Activated CD4-positive, CD25-positive, alpha-beta regulatory T cell (primary cell): ENCODE measurements at places on chromosomes 7 and 10.

- DNase-seq: no peak
These were observed 84.0 kb upstream of the TMEM248 start for GRCh38 chr7:66837007-66837406.

GRCh38 chr10:52923520-52923919 lies 150.9 kb upstream of the MBL2 start:
- no peak for DNase-seq

DNA sequence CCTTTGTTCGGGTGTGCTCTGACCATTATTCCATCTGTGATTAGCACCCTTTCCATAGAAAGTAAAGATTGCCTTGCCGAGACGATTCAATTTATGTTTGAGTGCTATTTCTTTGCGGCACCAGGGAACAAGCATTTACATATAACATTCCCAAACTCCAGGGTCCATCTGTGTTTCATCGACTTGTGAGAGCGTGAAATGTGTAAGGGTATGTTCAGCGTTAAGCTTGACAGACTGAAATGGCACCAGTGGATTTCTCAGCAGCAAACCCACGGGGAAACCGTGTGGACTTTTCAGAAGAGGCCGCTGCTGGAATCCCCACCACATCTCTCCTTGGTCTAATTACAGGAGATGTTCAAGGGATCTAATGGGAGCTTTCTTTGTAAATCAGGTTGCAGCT lies 270.5 kb downstream of the TCERG1L start:
- DNase-seq: no peak

- DNase-seq: no peak
These were observed 4.6 kb downstream of the CYREN start for GRCh38 chr7:135165862-135166261.

- DNase-seq: no peak
These were observed 140.1 kb downstream of the ITGA8 start for GRCh38 chr10:15579605-15580004.

DNA sequence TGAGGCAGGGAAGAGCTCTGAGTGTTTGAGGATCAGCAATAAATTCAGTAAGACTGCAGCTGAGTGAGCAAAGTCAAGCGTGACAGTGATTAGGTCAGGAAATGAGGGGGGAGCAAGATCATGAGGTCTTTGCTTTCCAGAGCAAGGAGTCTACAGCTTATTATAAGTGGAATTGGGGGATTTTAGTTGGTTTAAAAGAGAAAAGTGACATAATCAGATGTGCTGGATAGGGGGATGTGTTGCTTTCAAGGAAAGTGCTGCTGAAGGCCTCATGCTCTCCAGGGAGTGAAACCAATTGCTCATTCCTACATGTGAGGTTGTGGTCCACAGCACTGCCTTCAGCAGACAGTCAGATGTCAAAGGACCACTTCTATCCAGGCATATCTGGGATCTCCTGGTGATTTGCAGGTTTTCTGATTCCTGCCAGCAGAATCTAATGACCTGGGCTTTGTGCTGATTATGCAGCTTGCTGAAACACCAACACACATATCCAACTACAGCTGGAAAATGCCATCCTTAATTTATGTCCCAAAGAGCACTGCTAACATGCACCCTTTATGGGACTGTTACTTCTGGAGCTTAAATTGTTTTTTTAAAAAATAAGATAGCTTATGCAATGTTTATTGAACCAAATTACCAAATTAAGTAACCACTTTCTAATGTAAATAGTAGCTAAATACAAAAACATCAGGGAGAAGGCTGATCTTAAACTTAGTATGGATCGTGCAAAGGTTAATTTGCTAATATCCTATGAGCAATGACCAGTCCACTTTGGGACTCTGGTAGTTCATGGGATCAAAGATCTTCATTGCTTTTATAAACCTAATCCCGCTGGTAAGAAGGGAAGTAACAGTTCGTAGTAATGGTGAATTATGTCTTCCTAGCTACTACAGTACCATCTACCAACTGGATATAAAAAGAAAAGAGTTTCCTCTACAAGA lies 607.6 kb downstream of the KCNMA1 start:
- no peak for DNase-seq

DNA sequence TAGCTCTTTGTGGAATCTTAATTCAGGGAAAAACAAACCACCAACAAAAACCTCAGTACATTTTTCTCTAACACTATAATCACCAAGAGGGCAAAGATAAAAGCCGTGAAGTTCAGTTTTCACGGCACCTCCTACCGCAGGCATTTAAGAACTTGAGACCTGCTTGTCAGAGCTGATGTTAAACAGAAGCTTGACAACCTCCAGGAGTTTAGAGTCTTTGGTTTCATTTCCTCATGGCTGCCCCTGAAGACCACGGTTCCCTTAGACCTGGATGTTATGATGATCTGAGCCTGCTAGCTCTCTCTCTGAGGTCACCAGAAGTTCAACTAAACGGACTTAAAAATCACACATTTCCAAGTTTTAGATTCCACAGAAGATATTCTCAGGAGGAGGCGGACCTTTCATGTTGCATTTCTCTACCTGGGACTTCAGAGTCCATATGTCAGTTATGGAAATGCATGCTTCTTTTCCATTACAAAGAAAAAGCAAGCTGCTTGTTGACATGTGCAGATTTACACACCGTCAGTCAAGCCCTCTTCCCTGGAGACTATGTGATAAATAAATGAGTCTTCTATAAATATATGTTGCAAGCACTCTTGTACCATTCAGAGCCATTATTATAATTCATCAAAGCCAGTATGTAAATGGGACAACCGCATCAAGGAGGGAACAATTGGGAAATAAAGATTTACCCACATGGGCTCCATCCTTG lies 258.0 kb downstream of the GFRA1 start:
- no peak for DNase-seq

DNA sequence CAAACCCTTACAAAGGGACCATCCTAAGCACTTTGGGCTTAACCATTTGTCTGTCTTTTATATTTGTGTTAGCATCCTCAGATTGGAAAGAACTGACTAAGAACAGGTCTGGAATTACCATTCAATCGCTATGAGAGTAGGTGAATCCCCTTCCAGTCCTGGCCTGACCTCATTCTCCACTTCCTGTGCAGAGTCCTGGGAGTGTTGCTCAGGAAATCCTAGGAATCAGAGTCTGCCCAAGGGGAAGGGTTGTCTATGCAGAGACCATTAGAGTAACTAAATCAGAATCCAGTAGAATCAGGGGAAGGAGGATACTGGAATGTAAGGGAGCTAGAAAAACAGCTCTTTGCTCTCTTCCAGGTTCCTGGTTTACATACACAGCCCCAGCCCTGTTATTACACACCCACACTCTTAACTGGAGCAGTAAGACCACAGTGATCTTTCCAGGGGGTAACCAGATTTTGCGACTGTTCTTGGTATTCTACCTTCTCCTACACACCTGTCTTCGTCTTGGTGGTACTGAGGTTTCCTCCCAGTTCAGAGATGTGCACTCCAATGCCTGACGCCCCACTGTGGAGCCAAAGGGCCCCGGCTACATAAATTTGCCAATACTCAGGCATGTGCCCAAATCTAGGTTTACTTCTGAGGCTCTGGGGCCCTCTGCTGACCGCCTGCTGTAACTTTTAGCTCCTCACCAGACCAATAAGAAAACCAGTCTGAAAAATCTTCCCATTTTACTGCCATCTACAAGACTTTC lies 103.7 kb downstream of the RNF216 start:
- DNase-seq: no peak

GRCh38 chr7:96116173-96116572 lies 205.7 kb downstream of the SLC25A13 start:
- no peak for DNase-seq

DNA sequence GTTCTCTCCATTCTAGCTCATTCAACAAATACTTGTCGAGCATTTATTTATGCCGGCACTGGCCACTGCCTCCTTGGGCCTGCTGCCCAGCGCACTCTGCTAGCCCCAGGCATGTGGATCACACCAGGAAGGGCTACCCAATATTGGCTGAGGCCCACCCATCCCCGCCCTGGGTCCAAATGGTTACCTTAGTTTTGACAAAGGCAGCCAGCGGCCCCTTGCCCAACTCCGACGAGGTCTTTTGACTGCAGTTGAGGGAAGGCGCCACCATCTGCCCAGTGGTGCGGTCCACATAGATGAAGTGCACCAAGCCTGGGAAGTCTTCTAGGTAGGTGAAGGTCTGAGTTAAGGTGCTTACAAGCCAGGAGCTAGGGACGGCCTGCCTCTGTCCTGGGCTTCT lies 7.2 kb upstream of the PYROXD2 start:
- no peak for DNase-seq

GRCh38 chr7:30665043-30665442 lies 17.2 kb downstream of the CRHR2 start:
- DNase-seq: no peak

- DNase-seq: no peak
These were observed 1020.6 kb downstream of the XPNPEP1 start for GRCh38 chr10:108902619-108903285.

DNA sequence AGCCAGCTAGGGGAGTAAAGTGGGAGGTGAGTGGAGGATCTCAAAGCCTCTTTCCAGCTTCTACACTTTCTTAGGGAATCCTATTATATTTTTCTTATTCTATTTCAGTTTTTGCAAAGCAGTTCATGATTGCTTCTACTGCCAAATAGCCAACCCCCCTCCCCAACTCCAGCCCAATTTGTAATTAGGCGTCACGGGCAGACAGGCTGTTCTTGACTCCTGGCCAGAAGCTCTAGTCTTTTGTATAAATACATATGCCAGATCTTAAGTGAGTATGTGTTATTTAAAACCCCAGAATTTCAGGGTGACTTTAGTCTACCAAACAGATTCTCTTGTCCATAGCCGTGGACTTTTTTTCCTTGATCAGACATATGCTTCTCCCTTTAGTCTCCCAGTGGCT lies 255.2 kb downstream of the BUB3 start:
- no peak for DNase-seq

DNA sequence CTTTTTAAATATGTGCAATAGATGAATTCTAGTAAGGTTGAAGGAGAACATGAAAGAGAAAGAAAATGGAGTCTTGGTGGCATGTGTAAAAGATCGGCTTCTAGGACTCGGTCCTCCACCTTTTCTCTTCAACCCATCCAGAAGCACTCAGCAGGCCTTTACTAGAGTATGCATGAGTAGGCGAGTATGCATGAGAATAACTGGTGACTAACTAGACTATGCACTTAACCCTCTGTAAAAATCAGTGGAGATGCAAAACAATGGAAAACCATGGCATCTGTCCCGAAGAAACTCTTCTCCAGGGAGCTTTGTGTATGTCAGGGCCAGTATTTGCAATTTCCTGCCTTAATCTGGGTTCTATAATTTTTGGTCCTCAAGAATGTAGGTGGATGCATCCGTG lies 40.0 kb upstream of the GRB10 start:
- no peak for DNase-seq

DNA sequence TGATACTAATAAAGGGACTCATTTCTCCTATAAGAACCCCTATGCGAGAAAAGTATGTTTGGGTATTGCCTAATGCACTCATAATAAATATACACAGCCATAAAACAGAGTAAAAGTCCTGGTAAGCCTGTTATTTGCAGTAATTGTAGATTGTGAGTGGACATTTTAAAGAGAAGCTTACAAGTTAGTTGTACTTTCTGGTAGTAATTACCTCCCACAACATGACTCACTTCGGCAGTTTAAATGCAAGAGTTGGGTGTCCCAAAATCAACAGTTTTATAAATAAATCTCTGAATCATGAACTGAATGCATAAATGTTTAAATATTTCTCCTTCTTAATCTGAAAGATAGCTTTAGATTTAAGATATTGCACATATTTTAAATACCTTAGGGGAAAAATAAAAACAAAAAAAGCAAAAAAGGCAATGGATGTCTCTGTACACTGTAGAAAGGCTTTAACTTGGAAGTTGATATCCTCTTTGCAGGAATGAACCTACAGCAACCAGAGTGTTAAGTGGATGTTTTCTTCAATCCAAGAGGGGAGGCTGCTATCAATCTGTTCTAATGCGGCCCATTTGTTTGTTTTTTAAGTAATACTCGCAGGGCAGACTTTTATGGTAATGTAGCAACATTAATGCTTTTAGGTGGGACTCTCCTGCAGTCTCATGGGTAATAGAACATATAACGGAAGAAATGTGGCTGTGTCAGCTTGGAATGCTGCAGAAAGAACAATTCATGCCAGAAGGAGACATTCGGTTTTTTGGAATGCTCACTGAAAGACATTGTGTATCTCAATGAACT lies 57.3 kb upstream of the ZEB1 start:
- no peak for DNase-seq

DNA sequence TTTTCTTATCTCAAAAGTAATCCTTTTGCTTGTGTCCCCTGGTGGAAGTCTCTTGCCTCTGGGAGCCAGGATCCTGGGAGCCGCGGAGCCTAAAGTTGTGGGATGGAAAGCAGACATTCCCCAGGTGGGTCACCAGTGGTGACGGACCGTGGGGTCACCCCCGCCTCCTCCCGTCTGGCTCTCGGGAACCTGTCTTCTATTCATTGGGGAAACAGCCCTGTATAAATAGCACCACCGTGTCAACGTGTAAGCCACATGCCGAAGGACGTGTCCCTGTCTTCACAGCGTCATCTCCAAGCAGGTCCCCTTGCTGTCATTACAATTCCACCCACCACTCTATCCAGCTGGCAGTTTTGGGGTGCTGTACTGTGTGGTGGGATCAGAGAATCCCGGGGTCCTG lies 87.5 kb downstream of the ELFN1 start:
- no peak for DNase-seq

DNA sequence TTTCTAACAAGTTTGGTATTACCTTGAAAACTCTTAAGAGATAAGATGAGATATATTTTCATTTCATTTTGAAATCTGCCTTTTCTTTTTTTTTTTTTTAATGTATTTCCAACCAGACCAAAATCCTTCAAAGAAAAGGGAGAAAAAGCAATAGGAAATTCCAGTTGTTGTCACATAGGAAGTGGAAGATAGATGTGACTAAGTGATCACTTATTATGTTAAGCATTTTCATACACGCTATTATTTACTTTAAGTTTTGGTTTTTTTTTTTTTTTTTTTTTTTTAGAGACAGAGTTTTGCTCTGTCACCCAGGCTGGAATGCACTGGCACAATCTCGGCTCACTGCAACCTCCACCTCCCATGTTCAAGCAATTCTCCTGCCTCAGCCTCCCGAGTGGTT lies 197.2 kb upstream of the FRMD4A start:
- no peak for DNase-seq

DNA sequence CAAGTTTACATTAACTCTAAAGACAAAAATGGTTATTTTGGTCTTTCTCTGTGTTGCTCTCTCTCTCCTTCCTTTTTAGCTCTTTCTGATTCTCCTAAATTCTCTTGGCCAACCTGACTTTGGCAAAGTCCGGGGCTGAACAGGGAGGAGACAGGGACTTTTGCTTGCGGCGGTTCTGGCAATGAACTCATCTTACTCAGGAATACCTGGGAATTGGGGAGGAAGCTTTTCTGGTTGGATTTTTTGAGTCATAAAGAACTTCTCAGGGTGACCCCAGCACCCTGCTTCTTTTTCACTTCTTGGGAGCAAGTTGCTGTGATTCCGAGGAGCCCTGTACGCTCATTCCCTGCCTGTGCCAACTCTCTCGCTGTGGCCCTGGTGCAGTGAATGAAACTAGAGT lies 16.0 kb downstream of the GATA3 start:
- DNase-seq: no peak

GRCh38 chr7:135205850-135206249 lies 5.5 kb downstream of the WDR91 start:
- no peak for DNase-seq
